Spinal cord (tissue), 10 donors: ENCODE measurements at places on chromosomes 5 and 9. TPM values are rescaled to one million over a fixed set of nuclear protein-coding genes. Genes with fewer than 3 reads are reported as not detected.

Gene GABBR2
- 67.7 TPM for total RNA-seq

Gene AK1
- total RNA-seq, result 240 TPM

Gene PCDHA9
- 4.1 TPM for total RNA-seq

Gene MYOT
- total RNA-seq, result 3.0 TPM

Gene GRM6
- total RNA-seq, result 0.06 TPM

Gene HCN1
- total RNA-seq, result 16.7 TPM

Gene GPR150
- 0.06 TPM for total RNA-seq

Gene PCDHGA3
- 9.2 TPM for total RNA-seq

Gene FAM174A
- total RNA-seq, result 21.3 TPM

Gene ACTBL2
- not detected for total RNA-seq

Gene TCF7
- total RNA-seq, result 0.79 TPM

Gene AHRR
- 3.4 TPM for total RNA-seq

Gene ZNF608
- 45.5 TPM for total RNA-seq

Gene B4GALT1
- 13.3 TPM for total RNA-seq

Gene IFNB1
- not detected for total RNA-seq

Gene BRIX1
- total RNA-seq, result 33.5 TPM

Gene IL3
- total RNA-seq, result not detected

Gene PAPPA
- total RNA-seq, result 2.5 TPM

Gene ECSCR
- total RNA-seq, result 63.2 TPM

Gene OTP
- 1.8 TPM for total RNA-seq

Gene TIFAB
- 0.10 TPM for total RNA-seq

Gene PCDHB3
- 2.7 TPM for total RNA-seq

Gene PTGS1
- 4.0 TPM for total RNA-seq

Gene HAPLN1
- 28.4 TPM for total RNA-seq

Gene PRDM9
- total RNA-seq, result not detected

Gene EQTN
- 1.9 TPM for total RNA-seq

Gene HARS2
- 36.6 TPM for total RNA-seq
